ENCODE measurements at places on chromosomes 7 and 10.

DNA sequence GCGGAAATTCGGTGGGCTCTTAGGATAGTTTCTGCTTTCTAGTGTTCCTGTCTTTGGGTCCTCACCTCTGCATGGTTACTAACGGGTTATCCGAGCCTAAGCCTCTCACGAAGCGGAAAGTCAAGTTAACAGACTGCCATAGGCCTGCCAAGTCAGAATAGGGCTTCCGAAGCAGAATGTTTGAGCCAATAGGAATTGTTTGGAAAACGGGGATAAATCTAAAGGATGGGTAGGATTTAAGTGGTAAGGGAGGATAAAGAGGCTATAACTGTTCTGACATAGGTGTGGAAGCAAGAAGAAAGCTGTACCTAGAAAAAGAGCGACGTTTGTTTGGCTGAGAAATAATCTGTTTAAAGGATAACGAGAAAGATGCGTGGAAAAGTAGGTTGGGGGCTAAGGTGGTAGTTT, 851 bp downstream of the TMEM254 start:
- no peak for DNase-seq

GRCh38 chr7:120055300-120055699, 217.7 kb upstream of the KCND2 start:
- no peak for DNase-seq

DNA sequence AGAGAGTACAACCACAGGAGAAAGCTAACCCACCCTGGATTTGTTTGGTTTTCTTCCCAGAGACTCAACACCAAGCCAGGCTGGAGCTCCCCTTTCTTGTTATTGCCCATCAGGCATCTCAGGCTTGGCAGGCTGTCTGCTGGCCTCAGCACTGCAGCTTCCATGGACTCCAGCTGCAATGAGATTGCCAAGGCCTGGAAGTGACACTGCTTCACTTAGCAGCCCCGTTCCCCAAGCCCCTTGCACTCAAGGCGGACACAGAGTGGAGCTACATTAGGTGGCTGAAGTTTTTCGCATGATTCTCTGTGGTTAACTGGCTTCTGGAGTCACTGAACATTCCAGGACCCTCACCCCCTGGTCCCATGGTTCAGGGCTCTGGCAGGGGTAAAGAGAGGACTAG, 163.1 kb upstream of the GDF10 start:
- no peak for DNase-seq

- no peak for DNase-seq
Measured at GRCh38 chr10:132302421-132303310, 5.1 kb downstream of the STK32C start.

- DNase-seq: no peak
Measured at GRCh38 chr10:131954356-131954965, 27.3 kb downstream of the BNIP3 start.

GRCh38 chr7:45404622-45405021, 169.5 kb upstream of the ADCY1 start:
- no peak for DNase-seq

- no peak for DNase-seq
Measured at GRCh38 chr10:6148908-6149307, 53.8 kb upstream of the PFKFB3 start.
